ENCODE measurements at places on chromosomes 16 and 17. TPM values are rescaled to one million over a fixed set of nuclear protein-coding genes. Genes with fewer than 3 reads are reported as not detected.

- no peak for DNase-seq
Observed at GRCh38 chr17:49316258-49316570, 45.8 kb downstream of the ZNF652 start.

The SCNN1B gene
- not detected for total RNA-seq

DNA sequence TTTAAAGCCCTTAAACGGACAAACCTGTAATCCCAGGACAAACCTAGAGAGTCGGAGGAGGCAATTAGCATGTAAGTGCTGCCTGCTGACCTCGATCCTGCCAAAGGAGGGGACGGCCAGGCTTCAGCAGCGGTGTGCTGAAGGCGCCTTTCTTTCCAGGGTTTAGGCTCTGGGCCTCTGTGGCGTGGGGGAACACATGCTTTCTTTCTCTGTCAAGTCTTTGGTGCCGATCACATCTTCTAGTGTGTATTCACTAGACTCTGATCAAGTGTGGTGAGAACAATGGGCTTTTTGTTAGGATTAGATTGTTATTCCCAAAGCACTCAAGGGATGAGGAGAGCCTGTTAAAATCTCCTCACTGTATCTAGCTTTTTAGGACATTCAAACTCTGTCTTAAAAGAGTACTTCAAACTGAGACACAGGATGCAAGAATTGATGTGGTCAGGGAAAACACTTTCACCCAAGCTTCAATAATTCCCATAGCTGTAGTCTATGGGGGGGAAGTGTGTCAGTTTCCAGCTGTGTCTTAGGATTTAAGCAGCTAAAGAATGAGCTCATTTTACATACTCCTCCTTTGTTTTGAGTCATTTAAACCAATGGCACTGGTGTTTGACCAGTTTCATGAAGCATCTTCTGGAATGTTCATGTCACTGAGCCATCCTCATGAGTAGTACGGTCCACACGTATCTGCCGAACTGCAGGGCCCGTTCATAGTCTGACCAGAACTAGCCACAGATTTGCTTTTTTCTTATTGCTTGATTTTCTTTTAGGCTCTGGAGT lies 51.2 kb downstream of the RPA1 start:
- no peak for DNase-seq

- no peak for DNase-seq
Observed at GRCh38 chr17:57104461-57105175, 19.6 kb downstream of the AKAP1 start.

DNA sequence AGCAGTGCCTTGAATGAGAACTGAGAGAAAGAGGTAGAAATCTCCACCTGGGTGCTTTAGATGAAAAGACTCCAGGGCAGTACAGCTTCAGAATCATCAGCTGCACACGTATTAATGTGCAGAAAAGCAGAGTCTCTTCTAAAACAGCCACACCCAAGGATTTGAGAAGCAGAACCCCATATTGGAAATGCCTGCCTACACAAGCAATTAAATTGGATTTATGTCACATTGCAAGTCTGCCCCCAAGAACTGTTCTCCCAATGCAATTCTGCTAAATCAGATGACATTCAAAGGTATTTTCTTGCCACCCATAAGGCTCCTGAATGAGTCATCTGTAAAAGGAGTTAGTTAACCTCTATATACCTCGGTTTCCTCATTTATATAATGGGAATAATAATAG lies 326.0 kb upstream of the C16orf82 start:
- DNase-seq = no peak

- no peak for DNase-seq
Observed at GRCh38 chr17:36136036-36136435, 32.4 kb downstream of the CCL4 start.

The KRT20 gene
- not detected for total RNA-seq

- no peak for DNase-seq
Observed at GRCh38 chr16:54244061-54244886, 42.3 kb downstream of the IRX3 start.

The DOC2B gene
- total RNA-seq = 0.31 TPM

GRCh38 chr17:77206158-77206956 lies 65.6 kb downstream of the SEC14L1 start:
- no peak for DNase-seq

GRCh38 chr17:77604301-77604972 lies 354.1 kb upstream of the TNRC6C start:
- DNase-seq = no peak

DNA sequence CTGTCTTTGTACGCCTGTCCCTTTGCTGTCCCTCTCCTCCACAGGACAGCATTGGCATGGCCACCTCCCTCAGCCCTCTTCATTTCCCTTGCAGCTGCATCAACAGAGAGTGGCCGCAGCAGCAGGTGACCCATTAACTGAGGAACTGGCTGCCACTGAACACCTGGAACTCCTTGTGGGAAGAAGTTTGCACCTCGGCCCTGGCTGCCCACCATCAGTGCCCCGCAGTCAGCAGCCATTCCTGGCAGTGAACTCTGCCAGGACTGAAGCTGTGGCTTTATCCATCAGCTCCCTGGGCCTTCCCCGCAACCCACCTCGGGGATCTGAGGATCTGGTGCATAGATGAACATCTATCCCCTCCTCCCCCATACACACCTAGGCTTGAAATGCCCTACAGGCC lies 13.1 kb upstream of the RNF135 start:
- no peak for DNase-seq

DNA sequence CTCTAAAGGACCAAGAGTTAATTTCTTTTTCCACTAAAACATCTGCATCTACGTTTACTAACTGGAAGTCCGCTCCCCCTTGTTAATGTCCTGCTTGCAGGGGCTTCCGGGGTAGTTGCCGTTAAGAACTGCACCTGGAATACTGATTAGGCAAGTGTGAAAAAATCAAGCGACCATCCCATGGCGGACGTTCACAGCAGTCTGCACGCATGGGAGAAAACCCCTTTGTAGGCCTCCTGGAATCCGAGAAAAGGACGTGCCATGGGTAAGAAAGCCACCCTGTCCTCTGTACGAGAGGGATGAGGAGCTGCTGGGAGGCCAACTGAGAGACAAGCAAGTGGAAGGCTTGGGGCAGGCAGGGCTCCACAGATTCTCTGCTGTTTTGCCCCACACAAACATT lies 14.9 kb downstream of the SNN start:
- DNase-seq = peak; percentile 44

The ANKFN1 gene
- not detected for total RNA-seq

- no peak for DNase-seq
Observed at GRCh38 chr17:78716814-78717393, 65.2 kb downstream of the CYTH1 start.

The GRAP gene
- total RNA-seq = not detected

DNA sequence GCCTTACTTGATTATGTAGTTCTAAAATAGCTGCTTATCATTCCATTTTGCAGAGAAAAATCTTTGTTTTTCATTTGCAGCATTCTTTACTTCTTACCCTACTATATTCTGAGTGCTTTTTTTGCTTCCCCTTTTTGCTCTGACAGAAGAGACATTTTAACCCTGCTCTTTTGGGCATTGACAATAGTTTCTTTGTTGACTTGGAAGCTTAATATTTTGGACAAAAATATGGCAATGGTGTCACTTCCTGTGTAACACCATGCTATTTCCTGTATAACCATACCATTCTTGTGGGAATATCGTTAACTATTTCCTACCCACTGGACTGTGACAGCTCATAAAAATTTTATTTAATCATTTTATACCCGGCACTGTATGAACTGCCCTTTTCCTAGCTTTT lies 747.1 kb downstream of the CDH8 start:
- DNase-seq = no peak

- DNase-seq = no peak
Observed at GRCh38 chr16:88805340-88805715, 1.7 kb downstream of the CDT1 start.
